ENCODE measurements at places on chromosomes 13 and 19.

GRCh38 chr13:106349080-106349931 lies 186.2 kb downstream of the EFNB2 start:
- DNase-seq = no peak

- DNase-seq = no peak
Observed at GRCh38 chr13:80117515-80117914, 223.4 kb downstream of the SPRY2 start.

DNA sequence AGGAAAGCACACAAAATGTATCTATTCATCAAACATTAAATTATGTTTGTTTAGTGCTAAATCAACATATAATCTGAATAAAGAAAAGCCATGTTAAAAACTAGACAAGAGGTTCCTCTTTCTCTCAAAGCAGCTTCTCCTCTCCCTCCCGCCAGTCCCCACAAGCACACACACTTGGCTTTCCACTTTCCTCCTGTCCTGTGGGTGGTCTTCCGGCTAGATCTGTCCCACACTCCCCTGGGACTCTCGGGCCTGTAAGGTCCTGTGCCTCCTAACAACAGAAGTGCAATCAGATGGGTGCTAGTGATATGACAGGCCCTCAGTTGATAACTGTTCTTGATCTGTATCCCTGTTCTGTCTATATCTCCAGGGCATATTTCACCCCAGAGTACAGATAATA lies 45.6 kb upstream of the RAP2A start:
- no peak for DNase-seq

DNA sequence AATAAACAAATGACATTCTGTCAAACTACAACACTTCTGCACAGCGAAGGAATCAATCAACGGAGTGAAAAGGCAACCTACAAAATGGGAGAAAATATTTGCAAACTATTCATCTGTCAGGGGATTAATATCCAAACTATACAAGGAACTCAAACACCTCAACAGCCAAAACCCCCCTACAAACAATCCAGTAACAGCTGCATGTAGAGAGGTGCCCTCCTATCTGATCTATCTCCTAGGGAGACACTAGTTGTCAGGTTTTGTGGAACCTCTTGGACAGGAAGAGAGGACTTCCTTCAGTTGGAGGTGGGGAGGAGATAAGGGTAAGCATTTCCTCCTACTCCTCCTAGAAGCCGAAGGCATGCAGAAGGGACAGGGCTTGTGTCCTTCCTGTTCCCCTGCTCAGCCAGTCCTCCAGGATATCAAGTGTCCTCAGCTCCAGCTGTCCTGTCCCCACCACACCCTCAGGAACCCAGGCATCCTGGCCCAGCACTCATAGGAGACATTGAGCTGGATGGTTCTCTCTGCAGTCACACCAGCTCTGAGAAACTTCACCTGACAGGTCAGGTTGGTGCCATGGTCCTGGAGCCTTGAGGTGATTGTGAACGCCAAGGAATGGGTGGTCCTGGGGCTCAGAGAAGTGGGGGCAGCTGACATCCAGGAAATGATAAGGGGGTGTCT lies 9.8 kb upstream of the SIGLEC8 start:
- DNase-seq = no peak

- no peak for DNase-seq
Observed at GRCh38 chr13:45137526-45137925, 17.2 kb downstream of the GTF2F2 start.

Measured in stimulated activated CD8-positive, alpha-beta memory T cell treated with anti-CD3 and anti-CD28 coated beads, Interleukin-7, amount 100 ng/mL, for 1 hour (primary cell).